ENCODE measurements at places on chromosomes 7 and 10. TPM values are rescaled to one million over a fixed set of nuclear protein-coding genes. Genes with fewer than 3 reads are reported as not detected.
A peak's percentile ranks its signal among the peaks of the same experiment; 100 is the strongest.

DNA sequence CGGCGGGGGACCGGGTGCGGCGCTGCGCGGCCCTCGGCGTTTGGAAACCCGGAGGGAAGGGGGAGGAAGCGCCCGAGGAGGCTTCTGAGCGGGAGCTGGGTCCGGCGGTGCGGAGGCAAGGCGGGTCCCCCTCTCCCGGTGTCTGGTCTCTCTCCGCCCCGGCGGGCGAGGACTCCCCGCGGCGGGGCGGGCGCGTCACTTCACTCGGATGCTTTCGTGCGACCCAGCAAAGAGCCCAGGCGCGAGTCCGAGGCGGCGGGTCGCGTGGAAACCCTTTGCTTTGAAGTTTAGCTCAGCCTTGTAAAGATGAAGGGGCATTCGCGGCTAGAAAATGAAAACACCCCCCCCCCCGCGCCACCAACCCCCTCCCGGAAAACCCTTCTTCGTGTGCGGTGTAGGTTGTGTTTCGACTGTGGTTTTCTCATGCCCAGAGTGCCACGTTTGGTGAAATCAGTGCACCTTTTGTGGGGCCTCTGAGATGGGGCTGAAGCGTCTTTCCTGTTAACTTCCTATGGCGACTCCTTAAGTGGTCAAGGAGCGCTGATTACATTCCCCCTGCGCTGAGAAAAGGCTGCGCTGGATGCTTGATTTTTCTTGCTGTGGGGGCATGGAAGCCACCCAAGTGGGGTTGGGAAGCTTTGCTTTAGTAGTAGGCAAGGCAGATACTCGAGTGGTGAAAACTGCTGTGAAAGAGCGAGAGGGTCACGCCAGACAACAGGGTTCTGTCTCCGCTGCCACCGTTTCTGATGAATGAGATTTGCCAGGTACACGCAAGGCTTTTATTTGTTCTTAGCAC lies 876 bp downstream of the GNAI1 start:
- no peak for DNase-seq
- H3K36me3 ChIP-seq, result no peaks in the 10 kb centered on the region
- 0 out of 2 replicates have a peak, but pooled peaks cover 6% of the 10 kb centered on the region for H3K4me1 ChIP-seq
- peak overlapping the region; percentile 16 for H3K27ac ChIP-seq

CPED1 gene
- 0.23 TPM for total RNA-seq

LRRD1 gene
- not detected for total RNA-seq

TLX1 gene
- 2.3 TPM for total RNA-seq

GRCh38 chr7:149820622-149821190 lies 17.5 kb upstream of the ZNF862 start:
- DNase-seq, result no peak
- no peak overlapping the region for H3K27ac ChIP-seq
- no peak overlapping the region for H3K4me3 ChIP-seq

Data from Caco-2 (cell line).